ENCODE measurements at places on chromosomes 4 and X.

DNA sequence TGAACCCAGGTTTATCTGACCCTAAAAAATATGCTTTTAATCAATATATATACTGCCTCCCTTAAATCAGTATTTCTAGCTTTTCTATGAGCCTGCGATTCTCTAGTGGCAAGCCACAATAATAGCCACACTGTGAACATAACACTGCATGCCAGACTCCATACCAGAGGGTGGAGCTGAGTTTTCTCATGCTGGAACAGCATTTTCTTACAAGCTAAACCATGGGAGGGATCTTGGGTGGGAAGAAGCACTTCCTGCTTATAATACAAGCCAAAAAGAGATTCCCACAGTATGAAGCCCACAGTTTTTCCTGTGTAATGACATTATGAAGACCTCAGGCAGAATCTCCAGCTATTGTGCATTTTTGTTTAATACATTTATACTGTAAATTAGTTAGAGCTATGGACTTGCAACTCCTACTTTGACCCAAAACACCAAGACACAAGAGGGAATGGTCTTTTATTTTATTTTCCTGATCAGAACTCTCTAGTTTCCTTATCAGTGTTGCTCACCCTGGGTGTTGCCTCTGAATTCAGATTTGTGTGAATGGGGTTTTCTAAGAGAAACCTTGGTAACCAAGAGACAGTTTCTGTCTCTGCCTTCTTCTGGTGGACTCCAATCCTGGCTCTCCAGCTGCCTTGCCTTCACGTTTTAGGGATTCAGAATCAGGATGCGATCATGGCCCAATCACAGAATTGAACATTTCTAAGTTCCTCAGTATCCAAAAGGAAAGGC lies 74.5 kb upstream of the EOLA2 start:
- no peak for DNase-seq

DNA sequence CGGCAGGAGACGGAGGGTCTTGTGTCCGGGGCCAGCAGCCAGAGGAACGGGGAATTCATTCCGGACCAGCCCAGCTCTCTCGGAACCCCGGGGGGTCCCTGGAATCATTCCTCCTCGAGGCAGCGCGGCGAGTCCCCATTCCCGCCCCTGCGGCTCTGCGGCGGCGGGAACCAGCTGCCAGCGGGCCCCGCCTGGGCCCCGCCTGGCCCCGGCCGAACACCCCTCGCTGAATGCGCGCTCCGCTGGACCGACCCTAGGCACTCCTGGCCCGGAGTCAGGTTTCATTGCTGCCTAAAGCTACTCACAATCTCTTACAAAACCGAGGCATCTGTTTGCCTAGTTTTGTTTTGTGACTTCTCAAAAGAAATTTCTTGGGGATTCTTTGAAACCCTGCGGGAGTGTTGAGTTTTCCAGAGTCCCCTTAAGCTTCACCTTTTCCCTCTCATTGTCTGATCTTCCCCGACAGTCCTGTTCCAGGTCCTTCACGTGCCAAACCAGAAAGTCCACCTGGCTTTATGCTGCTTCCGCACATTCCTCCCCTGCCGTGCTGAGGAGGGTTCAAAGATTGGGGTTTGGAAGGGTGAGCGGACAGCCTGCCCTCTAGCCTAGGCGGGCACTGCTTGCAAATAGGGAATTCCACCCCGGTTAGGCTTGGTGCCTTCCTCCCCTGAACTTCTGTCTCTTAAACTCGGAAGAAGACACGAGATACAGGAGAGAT lies 789 bp downstream of the ARHGAP10 start:
- DNase-seq, result peak; percentile 70

DNA sequence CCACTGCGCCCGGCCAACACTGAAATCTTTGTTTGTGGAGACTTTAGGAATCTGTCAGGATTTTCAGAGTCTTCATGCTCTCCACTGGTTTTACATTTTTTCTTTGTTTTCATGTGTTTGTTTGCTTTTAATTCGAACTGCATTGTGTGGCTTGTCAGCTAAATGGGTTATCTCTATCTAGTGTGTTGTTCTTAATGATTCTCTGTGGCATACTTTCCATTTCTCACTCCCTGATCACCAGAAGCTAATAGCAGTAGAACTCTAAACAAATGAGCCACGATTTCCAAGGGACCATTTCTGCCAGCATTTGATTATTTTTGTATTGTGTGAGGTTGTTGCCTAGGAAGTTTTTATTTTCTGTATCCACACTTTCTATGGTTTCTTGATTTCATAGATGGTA lies 352.4 kb downstream of the CAMK2D start:
- no peak for DNase-seq

DNA sequence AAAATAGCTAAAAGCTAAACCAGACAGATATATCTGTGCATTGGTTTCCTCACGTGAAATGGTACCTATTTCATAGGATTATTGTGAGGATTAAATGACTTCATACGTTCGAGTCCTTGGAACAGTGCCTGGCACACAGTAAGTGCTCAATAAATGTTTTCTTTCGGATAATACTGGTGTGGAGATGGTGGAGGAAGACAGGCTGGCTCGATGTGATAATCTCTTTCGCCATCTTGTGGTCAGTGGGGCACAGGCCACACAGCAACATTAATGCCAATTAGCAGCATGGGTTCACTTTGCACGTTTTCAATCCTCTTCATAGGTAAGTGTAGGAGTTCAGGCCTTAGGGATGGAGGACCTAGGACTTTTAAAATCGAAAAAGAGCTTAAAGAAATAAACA lies 9.3 kb downstream of the PAGE4 start:
- peak; percentile 20 for DNase-seq

DNA sequence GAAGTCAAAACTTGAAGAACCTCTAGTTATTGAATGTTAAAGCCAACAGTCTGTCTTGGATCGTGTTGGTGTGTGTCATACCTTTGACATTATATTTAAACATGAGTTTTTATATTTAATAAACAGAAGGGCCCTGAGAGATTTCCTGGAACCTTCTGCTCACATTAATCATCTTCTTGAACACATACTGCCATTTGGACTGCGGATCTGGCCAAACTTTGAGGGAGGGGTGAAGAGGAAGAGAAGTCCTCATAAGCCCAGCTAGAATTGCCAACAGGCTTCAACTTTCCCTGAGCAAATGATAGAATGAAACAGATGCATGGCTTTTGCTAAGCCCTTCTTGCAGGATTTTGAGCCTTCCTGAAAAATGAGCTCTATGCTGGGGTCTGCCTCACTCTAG lies 27.4 kb downstream of the CCKAR start:
- no peak for DNase-seq

DNA sequence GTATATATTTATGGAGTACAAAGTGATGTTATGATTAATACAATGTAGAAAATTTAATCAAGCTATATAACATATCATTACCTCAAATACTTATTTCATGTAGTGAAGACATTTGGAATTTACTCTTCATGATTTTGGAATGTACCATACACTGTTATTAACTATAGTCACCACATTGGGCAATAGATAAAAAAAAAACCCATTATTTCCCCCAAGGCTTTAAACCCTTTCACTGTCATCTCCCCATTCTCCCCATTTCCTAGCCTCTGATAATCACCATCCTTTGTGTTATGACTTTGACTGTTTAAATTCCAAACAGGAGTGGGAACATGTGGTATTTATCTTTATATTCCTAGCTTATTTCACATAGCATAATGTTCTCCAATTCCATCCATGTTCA lies 2189.1 kb upstream of the AGA start:
- no peak for DNase-seq

GRCh38 chr4:123553733-123554637 lies 157.4 kb downstream of the SPRY1 start:
- DNase-seq, result no peak
